Stimulated activated CD8-positive, alpha-beta memory T cell treated with anti-CD3 and anti-CD28 coated beads, Interleukin-12 subunit alpha, Interleukin-12 subunit beta, amount 100 ng/mL, for 1 hour (primary cell): ENCODE measurements at places on chromosomes 4 and X.

GRCh38 chr4:3192188-3192587 is 56.8 kb upstream of the MSANTD1 start:
- DNase-seq: no peak

- DNase-seq: no peak
Measured at GRCh38 chr4:185638093-185638492, 102.8 kb upstream of the PDLIM3 start.

- no peak for DNase-seq
Measured at GRCh38 chr4:184309241-184310170, 91.8 kb upstream of the ENPP6 start.

- no peak for DNase-seq
Measured at GRCh38 chr4:95293014-95293413, 255.8 kb downstream of the UNC5C start.
